NCI-H2081 (cell line): ENCODE measurements at places on chromosomes 12 and 14.

GRCh38 chr12:112349431-112349830, 32.8 kb downstream of the HECTD4 start:
- peak; percentile 90 for DNase-seq

- no peak for DNase-seq
Observed at GRCh38 chr12:87317302-87317701, 711.9 kb downstream of the C12orf50 start.

DNA sequence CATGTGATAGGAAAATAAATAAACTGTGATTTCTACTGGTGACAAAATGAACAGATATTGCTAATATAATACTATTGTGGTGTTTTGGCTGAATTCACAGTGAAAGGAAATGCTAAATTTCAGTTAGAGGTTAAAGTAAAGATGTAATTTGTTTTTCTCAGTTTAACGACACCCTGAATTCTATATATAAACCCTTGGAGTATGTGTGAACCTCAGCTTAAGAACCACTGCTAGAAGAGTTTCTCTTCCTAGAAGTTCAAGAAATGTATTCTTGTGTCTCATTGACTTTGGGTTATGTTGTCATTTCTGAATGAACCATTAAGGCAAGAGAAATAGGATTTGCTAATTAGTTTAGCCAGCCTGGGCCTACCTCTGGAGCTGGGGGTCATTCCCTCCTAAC, 8.2 kb downstream of the FBXO34 start:
- DNase-seq: no peak

DNA sequence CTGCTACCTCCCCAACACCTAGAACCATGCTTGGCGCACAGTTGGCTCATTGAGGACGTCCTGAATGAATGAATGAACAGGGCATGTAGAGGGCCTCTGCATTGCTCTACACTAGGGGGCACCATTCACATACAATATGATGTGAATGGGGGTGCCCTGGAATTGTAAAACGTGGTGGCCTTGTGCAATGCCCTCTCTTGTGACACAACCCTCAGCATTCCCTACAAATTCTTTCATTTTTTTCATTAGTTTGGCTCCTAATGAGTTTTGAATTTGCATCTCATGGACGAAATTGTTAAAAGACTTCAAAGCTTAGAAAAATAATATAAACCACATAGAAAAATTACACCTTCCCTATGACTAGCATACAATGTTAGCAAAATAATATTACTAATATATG, 2.3 kb upstream of the DIO2 start:
- DNase-seq: peak; percentile 33

GRCh38 chr14:98408713-98409112, 863.3 kb downstream of the BCL11B start:
- DNase-seq: no peak

DNA sequence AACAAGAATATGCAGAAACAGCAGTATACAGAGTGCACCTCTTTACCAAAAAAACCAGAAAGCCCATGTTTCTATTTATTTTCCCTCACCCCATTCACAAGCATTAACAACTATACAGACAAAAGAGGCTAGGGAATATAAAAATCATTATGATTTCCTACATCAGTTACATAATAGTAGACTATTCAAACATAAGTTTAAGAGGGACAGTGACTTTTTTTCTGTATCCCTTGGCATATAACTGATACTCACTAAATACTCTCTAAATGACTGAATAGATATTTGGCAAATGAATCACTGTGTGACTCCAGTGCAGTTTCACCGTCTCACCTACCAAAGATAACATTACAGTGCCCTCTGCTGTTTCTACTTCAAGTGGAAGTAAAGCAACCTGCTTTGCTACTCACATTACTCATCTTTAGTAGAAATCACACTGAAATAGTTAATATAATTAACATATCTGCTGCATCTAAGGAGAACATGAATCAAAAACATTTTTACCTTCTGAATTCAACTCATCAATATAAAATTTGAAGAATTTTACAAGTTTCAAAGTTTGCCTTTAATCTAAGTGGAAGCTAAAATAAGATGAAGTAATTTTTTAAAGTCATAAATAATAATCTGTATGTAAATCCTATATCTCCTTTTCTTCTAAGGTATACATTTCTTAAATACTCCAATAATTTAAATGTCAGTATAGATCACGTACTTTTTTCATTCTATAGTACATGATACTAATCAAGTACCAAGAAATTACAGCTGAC, 103.8 kb downstream of the OSBPL8 start:
- DNase-seq: peak; percentile 51

- no peak for DNase-seq
Observed at GRCh38 chr14:42378880-42379279, 772.2 kb downstream of the LRFN5 start.

- no peak for DNase-seq
Observed at GRCh38 chr12:105960319-105961083, 178.3 kb downstream of the NUAK1 start.

DNA sequence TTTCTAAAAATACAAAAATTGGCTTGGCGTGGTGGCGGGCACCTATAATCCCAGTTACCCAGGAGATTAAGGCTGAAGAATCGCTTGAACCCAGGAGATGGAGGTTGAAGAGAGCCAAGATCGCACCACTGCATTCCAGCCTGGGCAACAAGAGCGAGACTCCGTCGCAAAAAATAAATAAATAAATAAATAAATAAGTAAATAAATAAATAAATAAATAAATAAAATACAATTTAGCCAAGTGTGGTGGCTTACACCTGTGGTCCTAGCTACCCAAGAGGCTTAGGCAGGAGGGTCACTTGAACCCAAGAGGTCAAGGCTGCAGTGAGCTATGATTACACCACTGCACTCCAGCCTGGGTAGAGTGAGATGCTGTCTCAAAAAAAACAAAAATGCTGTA, 26.5 kb upstream of the SPTSSA start:
- no peak for DNase-seq

DNA sequence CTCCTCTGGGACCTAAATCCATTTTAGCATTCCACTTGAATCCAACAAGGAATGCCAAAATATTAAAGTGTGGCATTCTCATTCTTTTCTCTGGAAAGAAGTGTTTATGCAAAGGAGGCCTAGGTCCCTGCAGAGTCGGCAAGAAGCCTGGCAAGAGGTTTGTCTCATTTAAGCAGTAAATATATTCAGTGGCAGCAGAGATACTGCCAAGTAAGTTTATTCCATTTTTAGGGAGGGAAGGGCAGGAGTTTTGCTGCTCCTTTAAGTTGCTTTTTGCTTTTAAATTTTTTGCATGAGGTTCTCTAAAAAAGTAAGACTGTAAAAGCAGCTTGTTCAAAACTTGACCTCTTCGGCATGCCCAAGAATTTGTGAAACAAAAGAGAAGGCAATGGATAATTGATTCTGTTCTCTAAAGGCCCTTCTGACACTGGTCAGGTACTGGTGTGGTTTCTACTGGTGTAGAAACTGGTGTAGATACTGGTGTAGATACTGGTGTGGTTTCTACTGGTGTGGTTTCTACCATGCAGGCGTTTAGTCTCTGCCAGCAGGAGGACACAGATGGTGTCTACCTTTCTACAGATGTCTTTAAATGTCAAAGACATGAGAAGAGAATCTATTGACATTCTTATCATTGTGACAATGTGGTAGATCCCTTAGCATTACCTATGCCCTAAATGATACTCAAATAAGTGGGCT, 107.3 kb downstream of the SAMD4A start:
- no peak for DNase-seq

GRCh38 chr12:93244514-93245077, 133.1 kb upstream of the NUDT4 start:
- no peak for DNase-seq

DNA sequence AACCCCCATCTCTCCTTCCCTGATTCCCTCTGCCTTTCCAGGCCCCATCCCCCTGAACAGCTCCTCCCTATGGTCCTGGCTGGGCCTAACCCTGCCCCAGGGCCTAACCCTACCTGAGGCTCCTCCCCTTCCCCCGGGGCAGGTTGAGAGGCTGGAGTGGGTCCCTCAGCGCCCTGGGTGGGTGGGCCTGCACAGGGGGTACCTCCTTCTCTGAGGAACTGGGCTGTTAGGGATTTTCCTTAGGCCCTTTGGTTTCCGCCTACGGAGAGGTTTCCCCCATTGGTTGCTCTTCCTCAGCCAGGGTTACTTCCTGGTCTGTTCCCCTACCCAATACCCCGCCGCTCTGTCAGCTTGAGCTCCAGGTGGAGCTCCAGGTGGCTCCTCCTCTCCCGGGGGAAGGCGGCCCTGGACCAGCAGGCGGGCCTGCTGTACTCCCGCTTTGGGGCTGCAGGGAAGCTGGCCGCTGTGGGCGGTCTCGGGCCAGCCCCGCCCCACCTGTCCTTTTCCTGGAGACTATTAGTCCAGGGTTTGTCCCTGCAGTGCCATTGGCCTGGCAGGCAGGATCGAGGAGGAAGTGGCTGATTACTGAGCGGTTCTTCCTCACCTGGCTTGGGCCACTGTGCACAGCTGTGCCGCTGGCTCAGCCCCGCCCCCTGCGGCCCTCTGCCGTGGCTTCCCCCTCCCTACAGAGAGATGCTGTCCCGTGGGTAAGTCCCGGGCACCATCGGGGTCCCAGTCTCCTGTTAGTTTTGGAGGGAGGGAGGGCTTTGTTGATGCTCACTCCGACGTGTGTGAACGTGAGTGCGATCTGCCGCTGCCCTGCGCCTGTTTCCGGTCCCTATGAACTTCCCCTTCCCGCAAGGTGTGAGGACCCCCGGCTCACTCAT, 2.5 kb downstream of the C12orf57 start:
- DNase-seq: peak; percentile 98

- no peak for DNase-seq
Observed at GRCh38 chr12:27555925-27556778, 32.1 kb downstream of the PPFIBP1 start.

GRCh38 chr14:95045836-95046430, 111.4 kb downstream of the DICER1 start:
- DNase-seq: no peak
